ENCODE measurements at places on chromosomes 16 and 17.

- no peak for DNase-seq
These were observed 81.2 kb upstream of the CACNG3 start for GRCh38 chr16:24174957-24175356.

GRCh38 chr17:37744961-37745800 is at the start of gene HNF1B:
Gene HNF1B, minus strand, starts transcription at chr17:37745059. Its CDS starts 175 bp downstream, at chr17:37744884.
- no peak for DNase-seq

- DNase-seq = no peak
These were observed 19.9 kb upstream of the MTMR4 start for GRCh38 chr17:58534331-58534730.

DNA sequence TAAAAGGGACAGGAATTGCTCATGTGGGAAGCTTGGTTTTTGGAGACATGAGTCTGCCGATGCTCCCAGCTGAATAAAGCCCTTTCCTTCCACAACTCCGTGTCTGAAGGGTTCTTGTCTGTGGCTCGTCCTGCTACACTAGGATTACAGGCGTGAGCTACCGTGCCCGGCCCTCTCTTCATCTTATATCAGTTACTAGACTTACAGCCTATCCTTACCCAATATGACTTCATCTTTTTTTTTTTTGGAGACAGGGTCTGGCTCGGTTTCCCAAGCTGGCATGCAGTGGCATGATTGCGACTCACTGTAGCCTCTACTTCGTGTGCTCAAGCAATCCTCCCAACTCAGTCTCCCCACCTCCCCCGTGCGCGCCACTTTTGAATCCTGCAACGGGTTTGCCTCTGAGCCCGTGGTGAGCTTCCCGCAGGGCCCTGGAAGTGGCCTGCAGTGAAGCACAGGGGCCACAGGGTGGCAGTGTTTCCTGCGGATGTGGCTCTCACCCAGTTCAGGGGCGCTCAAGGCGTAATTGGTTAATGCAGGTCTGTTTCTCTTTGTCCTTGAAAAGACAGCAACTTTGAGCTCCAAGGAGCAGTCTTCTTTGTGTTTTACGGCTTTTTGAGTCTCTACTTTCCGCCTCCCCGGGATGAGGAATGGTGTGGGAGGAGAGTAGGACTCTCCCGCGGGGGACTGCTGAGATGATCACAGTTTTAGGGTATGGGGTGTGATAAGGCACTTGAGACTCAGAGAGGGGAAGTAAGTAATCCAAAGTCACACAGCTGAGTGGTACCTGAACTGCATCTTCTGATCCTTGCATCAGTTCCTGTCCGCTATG is 22.7 kb upstream of the GPRC5B start:
- peak; percentile 56 for DNase-seq

DNA sequence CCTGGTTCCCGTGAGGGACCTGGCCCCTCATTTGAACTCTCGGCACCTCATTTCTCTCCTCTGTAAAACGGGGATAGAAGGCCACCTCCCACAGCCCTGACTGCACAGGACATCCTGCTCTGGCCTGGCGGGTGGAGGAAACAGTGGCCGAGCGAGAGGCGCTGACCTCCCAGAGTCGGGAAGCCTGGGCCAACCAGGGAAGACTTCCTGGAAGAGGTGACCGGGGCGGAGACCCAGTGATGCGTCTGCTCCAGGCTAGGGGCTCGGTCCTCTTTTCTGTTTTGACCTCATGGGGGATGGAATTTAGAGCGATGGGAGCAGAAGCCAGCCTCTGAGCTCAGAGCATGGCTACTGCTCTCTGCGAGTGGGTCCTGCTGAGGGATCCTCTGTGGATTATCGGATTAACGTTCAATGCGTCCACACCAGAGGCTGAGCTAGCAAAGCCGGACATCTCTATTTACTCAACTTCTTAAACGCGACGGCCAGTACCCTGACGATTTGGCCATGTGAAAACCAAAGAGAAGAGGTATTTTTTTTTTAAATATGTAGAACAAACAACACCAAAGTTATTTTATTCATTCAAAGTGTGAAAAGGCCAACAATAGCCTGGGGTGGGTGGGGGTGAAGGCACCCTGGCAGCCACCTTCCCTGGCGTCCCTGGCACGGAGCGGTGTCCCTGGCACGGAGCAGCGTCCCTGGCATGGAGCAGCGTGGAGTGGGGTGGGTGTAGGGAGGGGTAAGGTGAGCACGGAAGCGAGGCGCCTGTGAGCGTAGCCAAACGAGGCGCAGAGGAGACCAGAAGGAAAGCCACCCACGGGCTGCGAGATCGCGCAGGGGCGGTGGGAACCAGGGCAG is 9.2 kb upstream of the MSLN start:
- no peak for DNase-seq

DNA sequence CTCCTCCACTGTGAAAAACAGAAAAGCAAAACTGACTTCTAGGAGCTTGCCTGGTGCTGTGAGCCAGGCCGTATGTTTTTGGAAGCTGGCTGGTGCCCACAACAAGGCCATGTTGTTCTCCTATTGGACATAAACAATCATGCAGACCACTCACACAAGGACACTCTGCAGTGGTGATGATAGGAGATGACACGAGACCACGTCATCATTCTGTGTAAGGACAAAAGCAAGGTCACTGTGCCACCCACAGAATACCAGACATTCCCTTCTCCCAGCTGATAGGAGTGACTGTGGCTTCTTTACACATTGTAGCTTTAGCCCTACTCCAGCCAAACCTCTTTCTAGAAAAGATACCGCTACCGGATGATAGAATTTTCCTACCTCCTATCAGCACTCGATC is 47.7 kb upstream of the LCMT1 start:
- DNase-seq = no peak
